Activated CD4-positive, alpha-beta T cell treated with anti-CD3 and anti-CD28 coated beads, Interleukin-10, Interleukin-2, amounts not matched to agents 100 ng/mL and 50 ng/mL, durations not matched to agents 16 hours and 8 hours (primary cell): ENCODE measurements at places on chromosomes 1 and 21.

DNA sequence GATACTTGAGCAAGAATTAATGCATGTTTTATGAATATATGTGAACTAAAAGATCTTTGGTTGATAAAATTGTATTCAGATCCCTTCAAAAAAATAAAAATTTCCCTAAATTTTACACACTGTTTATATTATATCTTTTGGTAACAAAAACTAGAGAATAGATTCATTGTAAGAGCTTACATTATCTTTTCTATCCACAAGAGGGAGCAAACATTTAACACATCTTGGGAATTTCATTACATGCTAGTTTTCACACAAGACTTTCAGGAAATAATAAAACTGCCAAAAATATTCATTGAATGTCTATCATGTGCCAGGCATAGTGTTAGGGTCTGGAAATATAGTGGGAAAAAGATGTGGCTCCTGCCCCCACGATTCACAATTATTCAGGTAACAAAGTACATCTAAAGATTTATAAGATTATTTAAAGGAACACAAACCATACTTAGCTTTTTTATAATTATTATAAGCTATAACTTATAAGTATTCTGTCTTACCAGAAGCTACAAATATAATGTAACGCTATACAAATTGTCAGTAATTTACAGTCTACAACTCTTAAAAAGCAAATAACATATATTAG lies 30.6 kb downstream of the FAF1 start:
- no peak for DNase-seq

- DNase-seq, result peak; percentile 37
Observed at GRCh38 chr1:160971618-160972056, 17.0 kb upstream of the ITLN2 start.

DNA sequence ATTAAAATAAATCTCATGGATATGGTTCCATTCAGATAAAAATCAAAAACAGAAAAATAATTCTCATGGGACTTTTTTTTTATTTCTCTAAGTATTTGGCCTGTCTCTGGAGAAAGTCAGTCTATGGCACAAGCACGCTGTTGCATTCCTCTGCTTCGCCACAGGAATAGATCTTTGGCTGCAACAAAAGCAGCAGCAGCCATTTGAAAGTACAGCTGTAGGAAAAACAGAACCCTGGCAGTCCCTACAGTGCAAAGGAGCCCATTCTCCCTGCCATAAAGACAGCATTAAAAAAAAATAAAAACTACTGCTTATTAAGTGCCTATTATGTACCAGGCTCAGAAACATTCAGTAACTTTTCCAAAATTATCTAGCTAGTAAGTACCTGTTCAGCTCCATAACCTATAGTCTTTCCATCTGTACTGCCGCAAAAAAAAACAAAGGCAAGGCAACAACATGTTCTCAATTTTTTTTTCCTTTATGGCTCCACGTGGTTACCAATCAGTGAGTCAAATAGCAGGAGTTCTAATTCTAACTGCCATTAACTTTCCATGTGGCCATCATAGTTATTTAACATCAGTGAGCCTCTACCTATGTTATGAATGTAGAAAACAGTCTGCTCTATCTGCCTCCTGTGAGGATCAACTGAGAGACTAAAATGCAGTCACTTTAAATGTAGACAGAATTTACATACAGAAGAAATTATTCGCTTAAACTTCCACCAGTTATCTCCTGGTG lies 22.7 kb downstream of the SLC35D1 start:
- DNase-seq, result no peak

DNA sequence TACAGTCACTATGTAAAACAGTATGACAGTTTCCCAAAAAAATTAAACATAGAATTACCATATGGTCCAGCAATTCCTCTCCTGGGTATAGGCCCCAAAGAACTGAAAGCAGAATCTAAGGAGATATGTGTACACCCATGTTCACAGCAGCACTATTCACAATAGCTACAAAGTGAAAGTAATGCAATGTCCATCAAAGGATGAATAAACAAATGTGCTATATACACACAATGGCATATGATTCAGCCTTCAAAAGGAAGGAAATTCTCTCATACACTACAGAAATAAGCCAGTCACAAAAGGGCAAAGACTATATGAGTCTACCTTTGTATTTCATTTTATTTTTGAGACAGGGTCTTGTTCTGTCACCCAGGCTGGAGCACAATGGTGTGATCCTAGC lies 120.4 kb downstream of the TOMM20 start:
- peak; percentile 32 for DNase-seq

DNA sequence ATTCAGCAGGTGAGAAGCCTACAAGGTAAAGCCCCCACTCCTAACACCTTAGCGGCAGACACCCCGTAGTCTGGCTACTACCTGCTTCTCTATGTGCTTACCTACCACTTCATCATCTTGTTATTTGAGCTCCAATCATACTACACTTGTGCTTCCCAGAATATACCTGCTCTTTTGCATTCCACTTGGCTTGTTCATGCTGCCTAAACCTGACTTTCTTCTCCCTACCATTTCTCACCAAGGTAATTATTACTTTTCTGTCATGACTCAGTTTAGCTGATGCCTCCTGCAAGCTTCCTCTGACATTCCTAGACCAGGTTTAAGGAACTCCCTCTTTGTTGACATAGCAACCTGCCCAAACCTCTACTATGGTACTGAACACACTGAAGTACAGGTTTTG lies 495.6 kb upstream of the C1orf87 start:
- DNase-seq, result no peak
